CD4-positive, alpha-beta T cell treated with Interleukin-4 for 4 hours (primary cell): ENCODE measurements at places on chromosomes 13 and 19.
A peak's percentile ranks its signal among the peaks of the same experiment; 100 is the strongest.

- DNase-seq: peak; percentile 91
Observed at GRCh38 chr19:17079710-17080439, 4.3 kb downstream of the MYO9B start.

- DNase-seq: no peak
Observed at GRCh38 chr19:58355215-58355796, 2.0 kb upstream of the A1BG start.

DNA sequence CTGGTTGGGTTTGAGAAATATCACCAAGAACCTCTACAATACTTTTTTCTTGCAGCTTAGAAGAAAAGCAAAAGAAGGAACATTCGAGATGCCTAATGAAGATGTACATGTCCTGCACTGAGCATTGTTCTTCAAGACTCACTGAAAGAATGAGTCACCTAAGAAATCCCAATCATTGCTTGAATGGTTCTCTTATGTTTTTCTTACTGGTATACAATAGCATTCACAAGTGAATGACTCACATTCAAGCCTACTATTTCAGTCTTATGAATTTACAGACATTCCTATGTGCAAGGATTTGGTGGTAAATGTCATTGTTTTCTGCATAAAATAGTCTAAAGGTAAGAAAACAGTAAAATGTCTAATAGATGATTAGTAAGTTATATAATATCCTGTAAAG, 594.6 kb downstream of the PCDH9 start:
- no peak for DNase-seq

GRCh38 chr19:38513762-38514167, 80.3 kb downstream of the RYR1 start:
- peak; percentile 47 for DNase-seq
